Pulmonary artery endothelial cell (primary cell): ENCODE measurements at places on chromosomes 4 and X.

DNA sequence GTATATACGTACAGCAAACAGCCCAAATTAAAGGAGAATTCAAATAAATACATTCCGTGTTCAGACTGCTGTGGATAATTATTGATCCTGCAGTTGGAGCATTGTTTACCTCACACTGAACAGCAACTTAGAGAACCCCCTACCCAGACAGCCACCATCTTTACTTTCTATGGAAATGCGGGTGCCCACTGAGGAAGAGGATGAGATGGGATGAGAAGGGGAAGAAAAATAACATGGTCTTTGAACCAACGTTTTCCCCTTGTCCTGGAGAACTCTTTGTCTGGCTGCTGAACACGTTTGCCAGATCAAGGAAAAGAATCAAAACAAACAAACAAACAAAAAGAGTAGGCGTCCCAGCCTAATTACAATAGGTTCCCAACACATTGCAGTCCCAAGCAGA lies 1.5 kb downstream of the TSPAN5 start:
- no peak for DNase-seq

GRCh38 chr4:66465111-66465510 lies 794.8 kb upstream of the EPHA5 start:
- no peak for DNase-seq

- DNase-seq = no peak
Measured at GRCh38 chr4:54567327-54567726, 90.4 kb upstream of the KIT start.

- DNase-seq = no peak
Measured at GRCh38 chrX:50484662-50485061, 14.0 kb upstream of the DGKK start.

DNA sequence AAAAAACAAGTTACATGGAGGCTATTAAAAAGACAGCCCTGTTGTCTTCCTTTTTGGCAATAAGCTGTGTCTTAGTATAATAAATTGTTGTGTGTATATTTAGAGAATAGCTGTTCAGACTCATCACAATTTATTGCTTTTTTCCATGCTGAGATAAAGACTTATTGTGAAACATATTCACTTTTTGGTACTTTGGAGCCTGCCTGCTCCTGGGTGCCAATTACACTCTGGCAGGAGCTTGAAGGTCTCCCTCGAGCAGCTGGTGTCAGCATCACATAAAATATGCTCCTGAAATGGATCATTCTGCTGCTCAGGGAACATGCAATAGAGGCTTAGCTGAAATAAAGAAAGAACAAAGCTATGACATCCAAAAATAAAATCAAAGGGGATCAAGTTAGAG lies 211.6 kb upstream of the DKK2 start:
- no peak for DNase-seq

DNA sequence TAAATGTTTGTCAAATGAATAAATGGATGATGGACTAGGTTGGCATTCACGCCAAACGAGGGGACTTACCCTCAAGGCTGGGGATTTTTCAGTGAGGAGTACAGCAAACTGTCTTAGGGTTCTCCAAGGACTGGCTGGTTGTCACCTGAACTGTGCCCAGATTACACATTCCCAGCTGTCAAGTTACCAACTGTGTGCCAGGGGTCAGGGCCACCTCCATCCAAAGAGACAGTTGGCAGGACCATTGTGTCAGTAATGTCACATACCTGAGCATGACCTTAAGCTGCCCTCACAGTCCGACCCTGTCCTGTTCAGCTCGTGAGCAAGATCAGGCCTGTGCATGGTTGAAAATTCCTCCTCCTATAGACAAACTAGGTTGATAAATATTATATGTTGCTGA lies 116.7 kb downstream of the MID1IP1 start:
- no peak for DNase-seq

- DNase-seq = no peak
Measured at GRCh38 chrX:153438532-153438931, 7.3 kb downstream of the TREX2 start.

GRCh38 chrX:18701621-18702361 lies 5.7 kb upstream of the PPEF1 start:
- DNase-seq = peak; percentile 26

DNA sequence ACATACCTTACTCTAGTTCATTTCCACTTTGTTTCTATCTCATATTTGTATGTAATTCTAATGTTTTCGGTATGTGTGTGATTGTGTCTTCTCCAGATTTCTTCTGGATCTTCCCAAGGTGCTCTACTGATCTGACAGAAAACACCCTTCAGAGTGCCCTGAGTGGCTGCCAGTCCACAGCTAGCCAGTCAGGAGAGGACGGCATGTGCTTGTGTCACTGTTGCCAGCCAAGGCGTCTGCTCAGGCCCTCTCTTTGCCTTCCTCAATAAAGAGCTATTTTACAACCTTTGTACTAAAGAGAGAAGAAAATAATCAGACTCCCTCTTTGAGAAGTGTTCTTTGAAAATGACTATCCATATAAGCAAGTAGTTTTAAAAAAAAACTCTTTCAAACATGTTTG lies 29.0 kb downstream of the CD99L2 start:
- DNase-seq = no peak

GRCh38 chrX:821327-822107 lies 190.9 kb downstream of the SHOX start:
- no peak for DNase-seq

- DNase-seq = no peak
Measured at GRCh38 chrX:53717205-53717604, 30.7 kb upstream of the HUWE1 start.

- DNase-seq = no peak
Measured at GRCh38 chrX:22652596-22652995, 347.2 kb upstream of the DDX53 start.

GRCh38 chr4:104890598-104891275 lies 255.9 kb upstream of the TET2 start:
- DNase-seq = no peak

DNA sequence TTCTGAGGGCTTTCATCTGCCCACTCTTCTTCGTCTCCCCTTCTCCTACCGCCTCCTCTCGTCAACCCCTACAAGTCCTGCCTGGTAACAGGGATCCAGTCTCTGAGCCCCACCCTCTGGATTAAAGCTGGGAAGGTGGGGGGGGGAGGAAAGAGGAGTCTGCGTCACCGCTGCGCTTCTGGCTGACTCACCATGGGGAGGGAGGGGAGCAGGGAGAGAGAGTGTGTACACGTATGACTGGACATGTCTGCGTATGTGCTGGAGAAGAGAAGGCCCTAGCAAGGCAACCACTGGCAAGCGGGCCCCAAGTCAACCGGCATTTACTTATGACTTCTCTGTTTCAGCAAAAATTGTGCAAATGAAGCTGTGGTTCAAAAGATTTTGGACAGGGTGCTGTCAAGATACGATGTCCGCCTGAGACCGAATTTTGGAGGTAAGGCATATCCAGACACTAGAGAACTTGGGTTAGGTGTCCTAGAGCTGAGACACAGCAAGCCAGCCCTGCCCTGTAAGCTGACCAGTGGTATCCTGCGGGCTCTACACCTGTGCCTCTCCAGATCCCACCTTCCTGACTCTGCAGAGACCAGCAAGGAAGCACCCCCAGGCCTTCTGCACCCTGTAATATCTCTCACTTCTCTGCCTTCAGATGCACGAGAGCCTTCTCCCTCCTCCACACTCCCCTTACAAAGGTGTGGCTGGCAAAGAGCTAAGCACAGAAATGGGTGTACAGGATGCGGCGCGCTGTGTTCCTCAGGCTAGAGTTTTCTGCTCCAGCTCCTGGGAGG lies 2.5 kb downstream of the GABRQ start:
- DNase-seq = no peak

DNA sequence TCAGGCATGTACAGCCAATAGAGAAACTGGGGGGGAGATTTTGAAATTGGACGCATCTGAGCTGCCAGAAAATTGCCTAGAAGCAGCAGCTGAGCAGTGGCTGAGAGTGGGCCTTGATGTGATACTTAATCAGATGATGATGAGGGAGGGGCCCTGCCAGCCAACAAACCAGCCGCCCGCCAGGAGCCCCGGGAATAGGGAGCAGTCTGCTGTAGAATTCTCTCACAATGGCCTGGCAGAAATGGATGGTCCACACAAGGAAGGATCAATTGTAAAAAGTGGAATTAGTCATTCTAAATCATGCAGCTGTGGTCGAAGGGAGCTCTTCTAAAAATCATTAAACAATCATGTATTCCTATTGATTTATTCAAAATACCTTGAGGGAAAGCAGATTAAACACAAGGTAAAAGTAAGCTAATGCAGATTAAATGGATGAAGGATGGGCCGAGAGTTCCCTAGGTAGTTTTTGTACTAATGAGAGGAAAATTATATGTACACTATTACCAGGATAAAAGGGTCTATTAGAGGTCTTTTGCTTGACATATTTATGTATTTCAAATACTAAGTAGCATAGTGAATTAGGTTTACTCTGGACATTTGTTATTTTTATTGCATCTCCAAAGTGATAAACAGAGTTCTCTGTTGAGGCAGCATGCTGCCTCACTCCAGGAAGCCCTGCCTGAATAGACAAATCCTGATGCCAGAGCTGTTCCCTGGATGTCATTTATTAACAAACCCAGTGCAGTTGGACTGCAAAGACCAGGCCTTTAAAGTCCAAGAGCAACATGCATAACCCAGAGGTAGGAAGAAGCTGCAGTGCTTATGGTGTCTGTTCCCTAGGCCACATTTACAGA lies 91.3 kb downstream of the NKX6-1 start:
- no peak for DNase-seq

- DNase-seq = no peak
Measured at GRCh38 chr4:128517096-128517738, 229.6 kb upstream of the PGRMC2 start.
